Stimulated activated CD8-positive, alpha-beta memory T cell treated with anti-CD3 and anti-CD28 coated beads, Interleukin-2, amount 100 ng/mL, for 48 hours (primary cell): ENCODE measurements at places on chromosomes 2 and 18.

GRCh38 chr2:143030127-143030526 is 99.1 kb upstream of the ARHGAP15 start:
- DNase-seq, result no peak

- DNase-seq, result no peak
These were observed 20.9 kb upstream of the ANXA4 start for GRCh38 chr2:69721022-69721421.

- no peak for DNase-seq
These were observed 93.3 kb downstream of the AOX1 start for GRCh38 chr2:200679127-200679526.

GRCh38 chr2:71937396-71937795 is 210.3 kb downstream of the CYP26B1 start:
- no peak for DNase-seq
